ENCODE measurements at places on chromosomes 1 and 21.

DNA sequence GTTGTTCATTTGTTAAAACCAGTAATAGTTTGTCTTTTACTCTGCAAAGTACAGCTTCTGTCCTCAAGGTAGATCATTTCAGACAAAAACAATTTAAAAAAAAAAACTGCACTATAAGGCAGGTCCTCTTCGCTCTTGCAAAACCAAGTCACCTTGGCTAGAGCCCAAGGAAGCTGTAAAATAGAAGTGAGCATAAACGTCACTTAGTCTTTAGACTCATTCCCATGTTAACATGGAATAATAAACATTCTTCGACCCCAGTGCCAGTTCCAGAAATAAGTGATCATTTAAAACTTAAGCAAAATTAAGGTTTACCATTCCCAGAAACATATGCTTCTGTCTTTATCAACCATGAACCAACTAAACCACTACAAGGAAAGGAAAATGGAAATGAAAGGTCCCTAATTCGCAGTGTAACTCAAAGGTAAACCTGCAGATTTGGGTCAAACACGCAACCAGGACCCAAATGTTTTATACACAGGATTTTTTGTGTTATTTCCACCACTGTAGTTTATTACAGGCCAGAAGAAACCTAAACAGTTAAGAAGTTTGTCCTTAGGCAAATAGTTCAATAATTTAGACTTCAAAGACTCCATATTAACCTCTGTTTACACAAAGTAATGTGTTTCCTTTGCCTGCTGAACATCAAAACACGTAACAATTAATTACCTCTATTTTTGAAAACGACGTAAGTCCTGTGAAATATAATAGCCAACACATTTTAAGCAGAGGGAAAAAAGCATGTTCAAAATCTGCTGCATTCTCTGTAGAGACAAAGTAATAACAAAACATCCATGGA, 54.6 kb downstream of the TGFBR3 start:
- DNase-seq: no peak

GRCh38 chr1:111234258-111234657, 6.7 kb downstream of the CHI3L2 start:
- no peak for DNase-seq

GRCh38 chr1:182350839-182351238, 40.8 kb downstream of the GLUL start:
- DNase-seq: no peak

- no peak for DNase-seq
Measured at GRCh38 chr1:68644504-68644903, 147.6 kb upstream of the DEPDC1 start.

- DNase-seq: no peak
Measured at GRCh38 chr21:41213021-41213420, 45.1 kb downstream of the BACE2 start.

All from NCI-H2081 (cell line).